Activated CD4-positive, CD25-positive, alpha-beta regulatory T cell (primary cell): ENCODE measurements at places on chromosomes 7 and 10.

DNA sequence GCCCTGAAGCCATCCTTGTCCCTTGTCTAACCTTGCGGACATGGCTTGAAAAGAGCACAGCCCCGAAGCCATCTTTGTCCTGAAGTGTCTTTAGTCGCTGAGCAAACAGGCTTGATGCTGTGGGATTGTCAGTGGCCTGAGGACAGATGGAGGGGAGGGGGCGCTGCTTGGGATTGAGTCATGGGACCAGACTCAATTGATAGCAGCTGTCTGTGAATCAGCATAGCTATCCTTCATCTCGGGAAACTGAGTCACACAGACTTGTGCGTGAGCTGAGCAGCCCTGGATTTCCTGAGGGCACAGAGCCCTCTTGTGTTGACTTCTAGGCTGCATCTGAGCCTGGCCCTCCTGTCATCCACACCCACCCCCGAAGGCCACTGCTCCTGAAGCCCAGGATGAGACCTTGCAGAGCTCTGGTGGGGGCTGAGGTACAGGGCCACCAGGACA, 14.4 kb downstream of the MYO1G start:
- no peak for DNase-seq

DNA sequence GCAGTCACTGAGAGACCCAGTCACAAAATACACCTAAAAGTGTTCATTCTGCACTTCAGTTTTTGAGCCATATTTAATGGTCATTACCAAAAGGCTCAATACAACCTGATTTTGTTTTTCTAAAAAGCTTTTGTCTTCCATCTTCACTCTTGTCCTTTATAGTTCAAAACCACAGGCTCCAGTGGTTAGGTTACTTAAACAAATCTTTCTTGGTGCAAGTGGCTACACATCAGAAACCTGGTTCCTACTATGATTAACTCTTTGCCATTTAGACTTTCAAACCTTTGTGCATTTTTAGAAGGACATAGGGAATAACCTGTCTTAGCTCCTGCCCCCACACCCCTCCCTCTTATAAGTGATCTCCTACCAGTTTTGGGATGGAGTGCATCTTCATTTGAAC, 135.8 kb downstream of the STRA8 start:
- no peak for DNase-seq

DNA sequence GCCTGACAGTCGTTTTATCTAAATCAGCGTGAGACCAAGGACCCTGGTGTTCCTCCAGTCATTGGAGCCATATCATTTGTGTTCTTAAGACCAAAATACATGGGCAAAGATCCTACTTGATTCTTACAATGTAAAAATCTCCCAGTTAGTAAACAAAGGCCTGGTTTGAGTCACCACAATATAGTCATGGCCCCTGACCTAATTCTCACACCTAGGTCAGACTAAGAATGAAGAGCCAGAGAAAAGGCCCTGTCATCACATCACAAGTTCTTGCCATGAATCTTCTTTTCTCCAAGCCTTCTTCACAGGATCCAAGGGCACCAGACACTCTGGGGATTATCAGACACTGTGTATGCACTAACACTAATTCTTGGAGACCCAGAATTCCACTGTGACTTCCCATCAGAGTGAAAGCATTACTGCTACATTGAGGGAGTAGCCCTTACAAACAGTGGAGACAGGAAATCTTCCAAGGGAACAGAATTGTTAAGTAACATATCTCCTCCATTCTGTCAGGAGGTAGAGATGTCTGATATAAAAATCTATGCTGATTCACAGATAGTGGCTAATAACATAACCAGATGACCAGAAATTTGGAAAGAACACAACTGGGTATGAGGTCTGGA, 7.6 kb upstream of the ERVW-1 start:
- no peak for DNase-seq

DNA sequence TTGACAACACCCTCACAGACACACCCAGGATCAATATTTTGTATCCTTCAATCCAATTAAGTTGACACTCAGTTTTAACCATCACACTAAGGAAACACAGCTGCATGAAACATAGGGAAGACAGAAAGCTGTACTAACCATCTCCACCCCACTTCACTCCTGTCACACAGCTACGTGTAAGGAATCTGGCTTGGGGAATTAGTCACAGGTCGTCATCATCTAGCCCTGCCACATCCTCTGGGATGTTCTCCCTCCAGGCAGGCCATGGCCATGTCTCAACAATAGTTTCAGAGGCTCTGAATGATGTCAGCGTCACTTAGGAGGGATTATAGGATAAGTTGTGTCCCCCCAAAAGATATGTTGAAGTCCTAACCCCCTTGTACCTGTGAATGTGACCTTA, 10.8 kb upstream of the SEMA3C start:
- no peak for DNase-seq

DNA sequence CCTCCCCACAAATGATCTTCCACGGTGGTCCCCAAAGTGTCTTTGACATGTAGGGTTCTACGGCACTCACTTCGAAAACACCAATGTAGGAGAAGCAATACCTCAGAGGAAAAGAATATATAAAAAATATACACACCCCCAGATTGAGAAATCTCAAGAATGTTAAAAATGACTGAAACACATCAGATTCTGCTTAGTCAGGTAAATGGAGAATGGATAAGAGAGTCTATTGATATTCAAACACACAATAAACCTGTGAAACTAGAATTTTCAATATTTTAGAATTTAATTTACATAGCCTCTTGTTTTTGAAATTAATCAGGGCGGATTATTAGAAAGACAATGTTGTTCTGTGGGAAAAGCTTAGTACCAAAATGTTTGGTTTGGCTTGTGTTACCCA, 712.4 kb downstream of the GATA3 start:
- no peak for DNase-seq

DNA sequence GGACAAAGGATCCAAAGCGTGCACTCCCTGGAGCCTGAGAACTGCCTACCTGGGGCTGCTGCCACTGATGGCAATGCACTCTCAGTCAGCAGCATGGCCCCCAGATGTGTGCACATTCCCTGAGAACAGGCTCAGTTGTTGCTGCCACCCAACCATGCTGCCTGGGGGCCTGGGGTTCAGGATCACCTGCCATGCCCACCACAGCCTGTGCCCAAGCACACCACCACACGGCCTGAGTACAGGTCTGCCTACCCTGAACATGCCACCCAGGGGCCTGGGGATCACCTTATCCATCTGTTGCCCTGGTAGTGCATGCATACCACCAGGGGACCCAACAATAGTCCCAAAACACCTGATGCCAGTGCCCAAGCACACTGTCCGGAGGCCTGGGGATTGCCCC, 1174.5 kb downstream of the SORCS1 start:
- no peak for DNase-seq

DNA sequence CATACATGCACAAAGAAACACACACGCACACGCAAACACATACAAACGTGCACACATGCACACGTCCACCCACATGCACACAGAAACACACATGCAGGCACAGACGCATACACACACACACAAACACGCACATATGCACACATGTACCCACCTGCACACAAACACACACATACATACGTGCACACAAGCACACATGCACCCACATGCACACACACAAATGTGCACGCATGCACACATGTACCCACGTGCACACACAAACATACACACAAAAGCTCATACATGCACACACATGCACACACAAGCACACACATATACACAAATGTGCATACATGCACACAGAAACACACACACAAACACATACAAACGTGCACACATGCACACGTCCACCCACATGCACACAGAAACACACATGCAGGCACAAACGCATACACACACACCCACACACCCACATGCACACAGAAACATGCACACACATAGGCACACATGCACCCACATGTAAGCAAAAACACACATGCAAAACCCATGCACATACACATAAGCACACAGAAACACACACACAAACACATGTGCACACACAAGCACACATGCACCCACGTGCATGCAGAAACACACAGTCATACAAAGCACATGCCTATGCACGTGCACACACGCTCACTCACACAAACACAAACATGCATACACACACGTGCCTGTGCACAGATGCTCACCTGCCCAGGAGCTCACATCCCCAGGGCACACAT, 44.8 kb downstream of the FOXL3 start:
- no peak for DNase-seq

- no peak for DNase-seq
Measured at GRCh38 chr10:62233356-62234076, 35.1 kb downstream of the RTKN2 start.

- no peak for DNase-seq
Measured at GRCh38 chr7:121608785-121609184, 212.7 kb upstream of the FAM3C start.

- DNase-seq, result no peak
Measured at GRCh38 chr10:50470798-50471582, 152.8 kb downstream of the SGMS1 start.

DNA sequence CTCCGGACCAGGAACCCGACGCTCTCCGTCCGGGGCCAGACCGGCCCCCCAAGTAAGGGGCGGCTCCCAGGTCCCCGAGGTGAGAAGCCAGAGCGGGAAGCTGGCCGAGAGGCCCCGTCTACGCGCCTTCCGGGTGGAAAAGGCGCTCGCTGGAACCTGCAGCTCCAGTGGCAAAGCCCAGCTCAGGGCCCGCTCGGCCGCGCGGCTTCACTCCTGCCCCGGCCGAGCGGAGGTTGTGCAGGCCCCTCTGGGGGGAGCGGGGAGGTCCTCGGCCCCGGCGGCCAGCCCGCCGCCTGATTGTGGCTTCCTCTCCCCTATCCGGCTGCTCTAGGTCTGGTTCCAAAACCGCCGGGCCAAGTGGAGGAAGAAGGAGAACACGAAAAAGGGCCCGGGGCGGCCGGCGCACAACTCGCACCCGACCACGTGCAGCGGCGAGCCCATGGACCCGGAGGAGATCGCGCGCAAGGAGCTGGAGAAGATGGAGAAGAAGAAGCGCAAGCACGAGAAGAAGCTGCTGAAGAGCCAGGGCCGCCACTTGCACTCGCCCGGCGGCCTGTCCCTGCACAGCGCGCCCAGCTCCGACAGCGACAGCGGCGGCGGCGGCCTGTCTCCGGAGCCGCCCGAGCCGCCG, 2.9 kb downstream of the UNCX start:
- no peak for DNase-seq

GRCh38 chr10:64738462-64738861, 1217.3 kb downstream of the REEP3 start:
- DNase-seq, result no peak

DNA sequence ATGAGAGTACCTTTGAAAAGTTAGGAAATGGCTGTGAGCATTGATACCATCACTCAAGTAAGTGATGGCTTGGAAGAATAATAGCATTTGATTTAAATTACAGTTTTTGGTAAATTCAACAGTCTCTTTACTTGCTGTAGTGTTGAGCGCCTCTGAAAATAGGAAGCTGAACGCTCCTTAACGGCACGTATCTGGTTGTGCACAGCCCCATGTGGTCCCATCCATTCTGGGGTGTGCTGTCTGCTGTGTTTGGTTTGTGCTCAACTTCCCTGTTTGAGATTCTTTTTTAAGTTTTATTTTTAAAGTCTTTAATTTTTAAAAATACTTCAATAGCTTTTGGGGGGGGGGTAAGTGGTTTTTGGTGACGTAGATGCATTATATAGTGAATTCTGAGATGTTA, 51.5 kb downstream of the DNAJB6 start:
- no peak for DNase-seq

GRCh38 chr7:99719996-99720769, 14.8 kb downstream of the CYP3A7 start:
- no peak for DNase-seq

- DNase-seq, result no peak
Measured at GRCh38 chr10:100823194-100823593, 77.8 kb downstream of the PAX2 start.

GRCh38 chr7:44064791-44065430, 456 bp downstream of the PGAM2 start:
- no peak for DNase-seq

DNA sequence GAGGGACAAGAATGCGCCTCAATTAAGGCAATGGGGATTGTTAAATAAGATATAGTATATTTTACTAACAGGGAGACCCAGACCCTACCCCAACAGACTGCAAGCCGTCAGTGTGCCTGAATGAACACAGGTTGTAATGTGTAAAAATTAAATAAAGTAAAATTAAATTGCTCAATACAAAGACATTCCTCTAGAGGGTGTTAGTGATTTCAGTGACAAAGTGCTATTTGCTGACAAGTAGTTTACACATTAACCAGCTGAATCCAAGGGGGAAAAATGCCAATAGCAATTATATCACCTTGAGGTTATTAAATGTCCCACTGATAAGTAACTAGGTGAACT, 110.5 kb downstream of the EBF3 start:
- no peak for DNase-seq

DNA sequence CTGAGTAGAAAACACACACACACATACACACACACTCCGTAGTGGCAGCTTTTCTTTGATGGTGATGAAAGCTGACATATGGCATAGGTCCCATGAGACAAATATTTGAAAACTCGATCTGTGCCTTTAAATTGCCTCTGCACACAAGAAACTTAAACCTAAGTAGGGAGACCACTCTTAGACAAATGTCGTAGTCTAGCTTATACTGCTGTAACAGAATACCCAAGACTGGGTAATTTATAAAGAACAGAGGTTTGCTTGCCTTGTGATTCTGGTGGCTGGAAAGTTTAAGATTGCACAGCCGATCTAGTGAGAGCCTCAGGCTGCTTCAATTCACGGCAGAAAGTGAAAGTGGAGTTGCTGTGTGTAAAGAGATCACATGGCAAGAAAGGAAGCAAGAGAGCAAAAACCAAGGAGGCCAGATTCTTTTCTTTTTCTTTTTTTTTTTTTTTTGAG, 489.4 kb upstream of the SORCS1 start:
- no peak for DNase-seq

GRCh38 chr10:4081685-4082111, 296.7 kb upstream of the KLF6 start:
- no peak for DNase-seq

DNA sequence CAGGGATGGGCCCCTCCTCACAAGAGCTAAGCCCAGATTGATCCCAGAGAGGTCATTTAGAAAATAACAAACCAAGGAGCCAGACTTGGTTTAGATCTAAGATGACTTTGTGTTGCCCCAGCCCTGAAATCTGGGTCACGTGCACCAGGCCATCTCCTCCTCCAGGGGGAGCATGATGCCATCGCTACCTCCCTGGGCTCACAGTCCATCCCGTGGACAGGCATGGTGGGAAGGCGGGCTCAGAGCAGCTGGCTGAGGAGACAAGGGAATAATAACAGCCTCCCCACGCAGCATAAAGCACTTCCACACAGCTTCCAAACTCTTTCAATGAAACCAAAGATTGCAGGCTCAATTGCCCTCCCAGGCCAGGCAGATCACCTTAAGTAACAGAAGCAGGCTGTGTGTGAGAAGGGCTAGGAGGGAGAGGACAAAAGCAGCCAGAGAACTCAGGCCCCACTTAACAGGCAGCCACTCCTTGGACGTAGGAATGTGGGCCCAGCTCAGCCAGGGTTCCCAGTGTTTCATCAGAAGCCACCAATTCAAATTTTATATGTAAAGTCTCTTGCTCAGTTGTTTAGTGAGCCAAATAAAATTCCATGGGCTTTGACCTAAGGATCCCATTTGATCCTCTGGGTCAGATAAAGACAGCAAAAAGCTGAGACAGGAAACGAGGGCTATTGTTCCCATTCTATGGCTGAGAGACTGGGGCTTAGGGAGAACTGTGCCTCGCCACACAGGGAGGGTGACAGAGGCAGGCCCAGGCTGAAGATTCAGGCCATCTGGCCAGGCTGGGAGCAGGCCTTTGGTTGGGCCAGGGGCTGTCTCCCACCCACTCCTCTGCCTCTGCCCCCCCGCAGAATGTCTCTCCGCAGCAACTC, 100.2 kb downstream of the COL13A1 start:
- DNase-seq, result no peak

GRCh38 chr10:61825628-61826027, 75.9 kb upstream of the ARID5B start:
- DNase-seq, result no peak
